ENCODE measurements at places on chromosomes 7 and 10. TPM values are rescaled to one million over a fixed set of nuclear protein-coding genes. Genes with fewer than 3 reads are reported as not detected.

The VIPR2 gene
- 2.0 TPM for total RNA-seq

The TPK1 gene
- 10.7 TPM for total RNA-seq

DNA sequence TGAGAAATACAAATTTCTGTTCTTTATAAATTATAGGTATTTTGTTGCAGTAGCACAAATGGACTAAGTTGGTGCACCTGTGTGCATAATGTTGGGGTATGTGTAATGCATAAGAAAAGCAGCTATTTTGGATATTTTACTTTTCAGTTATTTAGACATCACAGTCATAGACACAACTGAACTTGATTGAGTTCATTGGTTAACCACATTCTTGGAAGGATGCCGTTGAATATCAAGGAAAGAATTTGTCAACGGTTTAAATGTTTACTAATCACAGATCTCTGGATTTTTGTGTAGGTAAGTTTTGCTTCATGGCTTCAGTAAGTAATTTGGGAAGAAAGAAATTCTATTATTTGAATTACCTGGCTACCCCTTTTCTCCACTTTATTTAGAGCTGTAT is 4.1 kb downstream of the OTUD1 start:
- no peak for DNase-seq

- DNase-seq = no peak
These were observed 30.1 kb downstream of the NUDCD3 start for GRCh38 chr7:44460325-44460724.

The UMAD1 gene
- 14.6 TPM for total RNA-seq

DNA sequence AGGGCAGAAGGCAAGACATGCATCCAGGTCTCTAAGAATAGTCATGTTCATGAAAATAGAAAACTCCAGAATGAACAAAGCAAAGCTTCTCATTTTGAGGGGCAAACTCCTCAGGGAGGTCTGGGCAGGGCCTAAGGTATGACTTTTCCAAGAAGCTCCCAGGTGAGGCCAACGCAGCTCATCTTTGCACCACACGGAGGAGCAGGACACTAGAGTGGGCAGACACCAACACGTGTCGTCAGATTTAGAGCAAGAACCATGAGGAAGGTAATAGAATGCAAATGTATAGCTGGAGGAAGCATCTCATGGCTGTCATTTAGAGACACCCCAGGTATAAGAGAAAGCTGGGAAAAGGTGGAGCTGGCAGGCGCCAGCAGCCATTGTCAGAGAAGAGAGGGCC is 95.7 kb downstream of the WDFY4 start:
- DNase-seq = no peak

GRCh38 chr10:74892839-74893238 is 66.4 kb downstream of the KAT6B start:
- no peak for DNase-seq

The PAPSS2 gene
- total RNA-seq = 40.2 TPM

GRCh38 chr7:131498237-131498885 is 58.1 kb downstream of the PODXL start:
- DNase-seq = no peak

The C1GALT1 gene
- 27.1 TPM for total RNA-seq

- no peak for DNase-seq
These were observed 5.8 kb downstream of the IKZF1 start for GRCh38 chr7:50310361-50310760.
